ENCODE measurements at places on chromosomes 16 and 17.

- DNase-seq = no peak
Observed at GRCh38 chr17:46274238-46274637, 20.7 kb upstream of the LRRC37A start.

GRCh38 chr17:60745544-60745943, 67.9 kb downstream of the BCAS3 start:
- no peak for DNase-seq

DNA sequence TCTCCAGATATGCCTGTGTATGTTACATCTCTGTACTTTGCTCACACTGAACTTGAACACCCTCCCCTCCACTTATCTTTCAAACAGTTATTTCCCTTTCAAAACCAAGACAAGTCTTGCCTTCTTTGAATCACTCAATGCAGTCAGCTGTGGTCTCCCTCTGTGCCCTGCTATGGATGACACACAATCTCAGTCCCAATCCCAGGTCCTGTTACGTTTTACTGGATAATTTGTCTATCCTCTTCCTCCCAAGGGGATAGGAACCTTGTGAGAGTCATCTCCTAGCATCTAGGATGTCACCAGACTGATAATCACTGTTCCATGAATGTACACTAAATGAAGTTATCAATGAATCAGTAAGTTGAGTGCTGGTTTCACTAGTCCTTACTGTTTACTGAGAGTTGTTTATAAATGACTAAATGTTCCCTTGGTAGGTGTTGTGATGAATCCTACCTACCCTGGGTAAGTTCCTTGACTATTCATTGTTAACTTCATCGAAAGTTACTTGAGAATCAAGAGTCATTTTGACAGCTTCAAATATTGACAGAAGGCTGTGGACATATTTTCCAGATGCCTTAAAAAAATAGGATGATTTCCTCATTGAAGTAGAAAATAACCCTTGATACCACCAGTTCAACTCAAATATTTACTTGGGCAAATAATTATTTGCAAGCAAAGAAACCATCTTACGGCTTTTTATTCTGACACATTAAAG, 244.9 kb downstream of the PRKCA start:
- no peak for DNase-seq

DNA sequence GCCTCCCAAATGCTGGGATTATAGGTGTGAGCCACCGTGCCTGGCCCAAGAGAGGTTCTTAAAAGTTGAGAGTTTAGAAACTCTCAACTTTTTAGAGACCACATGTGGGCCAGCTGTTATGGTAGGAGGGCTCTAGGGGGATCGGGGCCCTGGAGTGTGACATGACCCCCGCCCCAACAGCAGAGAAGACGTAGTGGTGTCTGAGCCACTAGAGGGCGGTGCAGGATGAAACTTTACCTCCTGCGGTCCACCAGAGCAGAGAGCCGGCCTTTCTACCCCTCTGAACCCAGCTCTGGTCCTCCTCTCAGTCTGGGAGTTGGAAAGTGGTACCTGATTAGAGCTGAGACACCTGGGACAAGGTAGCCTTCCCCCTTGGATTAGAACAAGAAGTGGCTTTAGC, 7.4 kb downstream of the CDK5RAP3 start:
- DNase-seq = peak; percentile 26

GRCh38 chr16:54645345-54645744, 285.3 kb upstream of the IRX5 start:
- no peak for DNase-seq

DNA sequence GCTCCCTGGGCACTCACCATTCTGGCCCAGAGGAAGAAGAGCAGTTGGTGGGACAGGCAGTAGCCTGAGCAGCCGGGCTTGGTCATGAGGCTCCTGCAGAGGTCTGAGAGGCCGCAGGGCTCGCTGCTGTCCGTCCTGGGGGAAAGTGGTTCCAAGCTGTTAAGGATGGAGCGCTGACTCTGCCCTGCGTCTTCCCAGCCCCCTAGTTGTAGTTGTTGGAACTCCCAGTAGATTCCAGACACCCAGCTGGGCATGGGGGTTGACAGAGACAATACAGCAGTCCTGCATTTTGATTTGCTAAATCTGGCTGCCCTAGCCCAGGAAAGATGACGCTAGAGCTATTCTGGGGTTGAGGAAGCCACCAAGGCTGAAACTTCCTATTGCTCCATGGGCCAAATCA, 7.3 kb downstream of the C16orf89 start:
- no peak for DNase-seq

- no peak for DNase-seq
Observed at GRCh38 chr17:57735707-57736106, 9.4 kb downstream of the CCDC182 start.

All from central memory CD4-positive, alpha-beta T cell (primary cell).